Activated naive CD8-positive, alpha-beta T cell treated with anti-CD3 and anti-CD28 coated beads, Interleukin-2, amount 50 U/mL, for 24 hours (primary cell): ENCODE measurements at places on chromosomes 13 and 19.

DNA sequence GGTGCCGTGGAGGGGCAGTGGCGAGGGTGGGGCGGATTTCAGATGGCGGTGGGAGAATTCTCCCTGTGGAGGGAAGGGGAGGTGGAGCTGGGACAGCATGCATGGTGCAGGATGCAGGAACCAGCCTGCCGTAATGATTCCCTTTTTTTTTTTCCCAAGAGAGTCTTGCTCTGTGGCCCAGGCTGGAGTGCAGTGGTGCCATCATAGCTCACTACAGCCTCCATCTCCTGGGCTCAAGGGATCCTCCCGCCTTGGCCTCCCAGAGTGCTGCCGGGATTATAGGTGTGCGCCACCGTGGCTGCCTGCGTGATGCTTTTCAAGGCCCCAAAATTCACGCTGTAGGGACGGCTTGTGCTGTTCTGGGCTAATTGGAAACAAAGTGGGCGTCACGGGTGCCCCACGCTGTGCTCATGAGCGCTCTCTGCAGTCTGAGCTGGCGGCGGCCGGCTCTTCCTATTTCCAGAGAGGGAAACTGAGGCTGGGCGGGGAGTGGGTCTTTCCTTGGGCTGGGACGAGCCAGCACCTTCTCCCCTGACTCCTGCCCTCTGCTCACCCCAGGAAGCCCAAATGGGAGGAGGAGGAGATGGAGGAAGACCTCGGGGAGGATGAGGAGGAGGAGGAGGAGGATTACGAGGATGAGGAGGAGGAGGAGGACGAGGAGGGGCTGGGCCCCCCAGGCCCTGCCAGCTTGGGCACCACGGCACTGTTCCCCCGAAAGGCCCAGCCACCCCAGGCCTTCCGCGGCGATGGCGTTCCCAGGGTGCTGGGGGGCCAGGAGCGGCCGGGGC, 6.2 kb downstream of the ARID3A start:
- H3K27me3 ChIP-seq, result no peaks in the 10 kb centered on the region
- no peak overlapping the region for H3K27ac ChIP-seq
- peaks cover 16% of the 10 kb centered on the region for H3K4me1 ChIP-seq
- H3K36me3 ChIP-seq, result no peaks in the 10 kb centered on the region
- no peak overlapping the region for H3K4me3 ChIP-seq

GRCh38 chr13:77728265-77729125, 31.0 kb downstream of the SLAIN1 start:
- DNase-seq, result no peak
- peaks cover 40% of the 10 kb centered on the region for H3K4me1 ChIP-seq
- H3K27me3 ChIP-seq, result no peaks in the 10 kb centered on the region

GRCh38 chr19:14406645-14407401, 12.3 kb downstream of the DDX39A start:
- peaks cover 71% of the 10 kb centered on the region for H3K36me3 ChIP-seq
- H3K4me1 ChIP-seq, result peaks cover 31% of the 10 kb centered on the region
- no peak for DNase-seq
- peak overlapping the region; percentile 70 for H3K27ac ChIP-seq

- H3K4me3 ChIP-seq, result no peak overlapping the region
- H3K27ac ChIP-seq, result no peak overlapping the region
- H3K36me3 ChIP-seq, result no peaks in the 10 kb centered on the region
- DNase-seq, result no peak
- H3K4me1 ChIP-seq, result no peaks in the 10 kb centered on the region
- H3K27me3 ChIP-seq, result peaks cover 18% of the 10 kb centered on the region
Measured at GRCh38 chr19:32104850-32105235, 240.6 kb upstream of the ZNF507 start.

GRCh38 chr19:3556423-3556977, 886 bp downstream of the MFSD12 start:
- H3K36me3 ChIP-seq, result peaks cover 2% of the 10 kb centered on the region
- peak overlapping the region; percentile 94 for H3K27ac ChIP-seq
- peaks cover 48% of the 10 kb centered on the region for H3K4me1 ChIP-seq
- peak overlapping the region; percentile 99 for H3K4me3 ChIP-seq

GRCh38 chr13:112928972-112929782, 39.8 kb upstream of the MCF2L start:
- H3K4me1 ChIP-seq, result peaks cover 3% of the 10 kb centered on the region
- no peaks in the 10 kb centered on the region for H3K36me3 ChIP-seq
- no peak for DNase-seq
- no peak overlapping the region for H3K27ac ChIP-seq
- H3K27me3 ChIP-seq, result peaks cover 37% of the 10 kb centered on the region
